ENCODE measurements at places on chromosomes 6 and 20.

GRCh38 chr20:47857569-47858464 lies 72.5 kb upstream of the SULF2 start:
- no peak for DNase-seq

DNA sequence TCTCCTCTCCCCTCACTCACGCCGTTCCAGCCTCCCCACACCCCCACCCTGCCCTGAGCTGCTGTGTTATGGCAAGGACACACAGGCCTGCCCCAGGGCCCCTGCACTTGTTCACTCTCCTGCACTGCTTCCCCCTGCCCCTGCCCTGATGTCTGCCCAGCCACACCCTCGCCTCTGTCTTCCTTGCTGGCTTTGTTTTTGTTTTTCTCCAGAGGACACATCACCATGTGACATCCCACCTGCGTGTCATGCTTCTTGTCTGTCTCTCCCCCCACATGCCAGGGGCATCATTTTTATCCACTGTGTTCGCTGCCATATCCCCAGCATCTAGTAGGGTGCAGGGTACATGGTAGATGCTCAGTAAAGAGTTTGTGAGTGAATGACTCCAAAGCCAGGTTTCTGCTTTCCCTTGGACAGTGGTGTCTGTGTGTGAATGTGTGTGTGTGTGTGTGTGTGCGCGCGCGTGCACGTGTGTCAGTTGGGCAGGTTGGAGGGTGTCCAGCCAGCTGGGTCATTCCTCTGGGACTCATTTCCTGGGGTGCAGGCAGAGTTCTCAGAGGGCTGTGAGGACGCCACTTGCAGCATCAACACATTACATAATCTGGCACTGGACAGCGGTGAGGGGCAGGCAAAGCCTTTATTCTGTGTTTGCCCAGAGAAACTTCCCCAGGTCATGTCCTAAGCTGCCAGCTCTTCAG lies 60.6 kb downstream of the STK35 start:
- DNase-seq: no peak

GRCh38 chr20:23257848-23258746 lies 92.5 kb upstream of the NXT1 start:
- no peak for DNase-seq

- DNase-seq: peak; percentile 10
These were observed 24.6 kb downstream of the PDE7B start for GRCh38 chr6:135876058-135876457.

DNA sequence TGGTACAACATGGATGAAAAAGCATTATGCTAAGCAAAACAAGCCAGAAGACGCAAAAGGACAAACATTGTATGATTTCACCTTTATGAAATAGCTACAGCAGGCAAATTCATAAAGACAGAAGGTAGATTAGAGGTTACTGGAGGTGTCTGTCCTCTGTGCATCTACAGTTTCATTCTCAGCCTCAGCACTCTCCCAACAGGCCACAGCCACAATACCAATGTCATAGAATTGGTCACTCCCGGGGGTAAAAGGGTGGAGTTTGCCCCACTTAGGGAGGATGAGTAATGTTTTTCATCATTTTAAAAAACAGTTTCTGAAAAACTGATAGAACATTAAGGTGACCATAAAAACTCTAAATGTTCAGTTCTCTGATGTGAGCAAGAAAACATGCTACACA lies 17.2 kb upstream of the TMX4 start:
- no peak for DNase-seq

DNA sequence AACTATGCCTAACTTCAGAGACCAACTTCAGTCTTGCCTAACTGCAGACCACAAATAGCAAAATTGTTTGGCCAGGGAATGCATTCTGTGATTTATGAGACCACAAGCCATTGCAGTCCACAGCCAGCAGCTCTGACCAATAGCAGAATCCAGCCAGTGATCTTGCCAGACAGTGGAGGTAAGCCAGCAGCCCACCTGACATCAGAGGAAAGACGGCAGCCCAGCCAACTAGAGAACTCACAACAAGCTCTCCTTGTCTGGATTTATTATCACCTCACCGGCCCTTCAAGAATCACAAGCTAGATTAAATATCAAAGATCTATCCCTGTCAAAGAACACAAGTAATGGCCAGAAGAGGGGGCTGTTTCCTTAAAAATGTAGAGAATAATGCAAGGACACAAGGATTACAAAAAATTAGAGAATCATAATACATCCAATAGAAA lies 66.5 kb upstream of the SLC35F1 start:
- no peak for DNase-seq

GRCh38 chr20:43839793-43840199 lies 74.9 kb upstream of the TOX2 start:
- DNase-seq: no peak

GRCh38 chr20:19807191-19807945 lies 49.3 kb downstream of the RIN2 start:
- DNase-seq: no peak

GRCh38 chr20:9163251-9163650 lies 94.4 kb downstream of the PLCB4 start:
- DNase-seq: no peak

DNA sequence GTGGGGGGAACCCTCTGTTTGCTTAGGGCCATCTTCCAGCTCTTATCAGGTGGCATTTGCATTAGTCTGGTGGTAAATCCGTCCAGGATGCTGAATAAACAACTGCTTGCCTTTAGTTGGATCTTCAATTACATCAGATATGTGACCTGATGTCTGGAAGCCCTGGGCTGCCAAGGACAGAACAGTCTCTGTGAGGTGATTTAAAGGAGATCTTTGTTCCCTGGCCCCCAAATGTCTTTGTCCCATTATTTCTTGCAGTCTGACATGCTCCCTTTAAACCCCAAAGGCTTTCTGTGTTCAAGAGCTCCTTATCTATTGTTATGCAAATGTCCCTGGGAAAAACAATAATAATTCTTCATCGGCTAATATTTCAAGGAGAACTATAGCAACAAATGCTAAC lies 84.6 kb upstream of the SPTLC3 start:
- no peak for DNase-seq

DNA sequence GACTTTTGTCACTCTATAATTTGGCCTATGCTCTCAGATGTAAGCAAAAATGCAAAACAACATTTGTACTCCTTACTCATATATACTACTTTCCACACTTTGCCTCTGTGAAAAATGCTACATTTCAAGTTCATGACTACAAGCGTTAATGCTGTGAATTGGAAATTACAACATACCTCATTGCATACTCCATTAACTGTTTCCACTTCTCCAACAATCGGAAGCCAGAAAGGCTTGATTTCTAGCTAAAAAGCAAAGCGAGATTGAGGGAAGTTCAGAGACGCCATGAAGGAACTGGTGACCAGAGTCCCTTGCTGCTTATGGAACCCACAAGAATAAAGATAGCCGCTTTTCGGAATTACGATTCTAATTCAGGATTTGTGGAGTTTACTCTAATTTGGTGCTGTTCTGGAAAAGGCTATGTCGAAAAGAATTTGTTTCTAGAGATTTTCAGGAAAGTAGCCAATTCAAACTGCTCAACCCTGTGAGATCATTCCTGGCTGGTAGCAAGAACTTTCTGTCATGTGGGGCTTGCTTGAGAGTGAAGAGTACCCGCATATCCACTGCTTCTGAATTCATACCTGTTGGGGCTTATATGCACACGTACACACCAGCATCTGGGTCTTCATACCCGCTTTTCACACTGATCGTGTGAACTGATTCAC lies 98.0 kb upstream of the CITED2 start:
- no peak for DNase-seq

DNA sequence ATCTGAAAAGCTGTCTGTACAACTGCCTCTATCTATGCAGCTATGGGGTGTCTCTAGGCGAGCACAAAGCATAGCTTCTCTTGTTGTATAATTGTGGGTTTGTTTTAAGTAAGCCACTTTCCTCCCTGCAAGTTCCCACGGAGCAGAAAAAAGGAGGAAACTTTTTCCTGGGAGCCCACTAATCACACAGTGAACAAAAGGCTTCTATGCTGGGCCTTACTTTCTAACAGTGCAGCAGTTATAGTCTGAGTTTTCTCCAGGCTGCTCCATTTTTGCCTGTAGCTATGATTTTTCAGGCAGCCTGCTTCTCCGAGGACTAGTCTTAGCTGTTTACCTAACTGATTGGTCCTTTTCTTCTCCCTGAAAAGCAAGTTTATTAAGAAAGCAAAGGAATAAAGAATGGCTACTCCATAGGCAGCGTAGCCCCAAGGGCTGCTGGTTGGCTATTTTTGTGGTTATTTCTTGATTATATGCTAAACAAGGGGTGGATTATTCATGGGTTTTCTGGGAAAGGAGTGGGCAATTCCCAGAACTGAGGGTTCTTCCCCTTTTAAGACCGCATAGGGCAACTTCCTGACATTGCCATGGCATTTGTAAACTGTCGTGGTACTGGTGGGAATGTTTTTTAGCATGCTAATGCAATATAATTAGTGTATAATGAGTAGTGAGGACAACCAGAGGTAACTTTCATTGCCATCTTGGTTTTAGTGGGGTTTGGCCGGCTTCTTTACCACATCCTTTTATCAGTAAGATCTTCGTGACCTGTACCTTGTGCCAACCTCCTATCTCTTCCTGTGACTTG lies 84.3 kb downstream of the OPRM1 start:
- no peak for DNase-seq

DNA sequence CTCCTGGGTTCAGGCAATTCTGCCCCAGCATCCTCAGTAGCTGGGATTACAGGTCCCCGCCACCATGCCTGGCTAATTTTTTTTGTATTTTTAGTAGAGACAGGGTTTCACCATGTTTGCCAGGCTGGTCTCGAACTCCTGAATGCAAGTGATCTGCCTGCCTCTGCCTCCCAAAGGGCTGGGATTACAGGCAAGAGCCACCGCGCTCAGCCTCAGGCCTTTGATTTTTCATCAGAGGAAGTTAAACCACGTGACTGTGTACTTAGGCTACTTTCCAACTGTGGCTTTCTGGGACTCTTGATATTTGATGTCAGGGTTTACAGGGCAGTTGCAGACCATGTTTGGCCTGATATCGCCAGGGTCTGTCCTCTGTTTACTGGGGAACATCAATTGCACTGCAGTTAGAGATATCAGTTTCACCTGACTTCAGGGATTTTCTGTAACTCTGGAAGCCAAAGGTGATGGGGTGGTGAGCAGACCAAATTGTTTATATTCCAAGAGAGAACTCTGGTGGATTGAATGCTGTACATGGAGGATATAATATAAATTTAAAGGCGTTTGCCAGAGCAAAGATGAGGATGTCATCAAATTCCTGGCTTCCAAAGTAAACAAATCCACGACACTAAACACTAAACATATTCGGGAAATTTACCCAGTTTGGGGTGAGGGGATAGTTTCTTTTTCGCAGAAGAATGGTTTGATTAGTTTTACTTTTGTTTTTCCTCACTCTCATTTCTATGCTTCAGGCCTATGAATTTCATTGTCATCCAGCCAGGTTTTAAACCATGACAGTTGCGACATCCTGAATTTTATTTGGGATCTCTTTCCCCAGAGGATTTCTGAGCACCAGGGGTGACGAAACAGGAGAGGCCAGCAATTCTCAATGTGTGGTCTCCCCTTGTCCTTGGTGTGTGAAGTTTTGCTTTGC lies 4.2 kb downstream of the PSMF1 start:
- no peak for DNase-seq

GRCh38 chr6:166720856-166721255 lies 93.8 kb upstream of the RPS6KA2 start:
- no peak for DNase-seq

- no peak for DNase-seq
These were observed 202.6 kb upstream of the MYLIP start for GRCh38 chr6:15926256-15926655.

DNA sequence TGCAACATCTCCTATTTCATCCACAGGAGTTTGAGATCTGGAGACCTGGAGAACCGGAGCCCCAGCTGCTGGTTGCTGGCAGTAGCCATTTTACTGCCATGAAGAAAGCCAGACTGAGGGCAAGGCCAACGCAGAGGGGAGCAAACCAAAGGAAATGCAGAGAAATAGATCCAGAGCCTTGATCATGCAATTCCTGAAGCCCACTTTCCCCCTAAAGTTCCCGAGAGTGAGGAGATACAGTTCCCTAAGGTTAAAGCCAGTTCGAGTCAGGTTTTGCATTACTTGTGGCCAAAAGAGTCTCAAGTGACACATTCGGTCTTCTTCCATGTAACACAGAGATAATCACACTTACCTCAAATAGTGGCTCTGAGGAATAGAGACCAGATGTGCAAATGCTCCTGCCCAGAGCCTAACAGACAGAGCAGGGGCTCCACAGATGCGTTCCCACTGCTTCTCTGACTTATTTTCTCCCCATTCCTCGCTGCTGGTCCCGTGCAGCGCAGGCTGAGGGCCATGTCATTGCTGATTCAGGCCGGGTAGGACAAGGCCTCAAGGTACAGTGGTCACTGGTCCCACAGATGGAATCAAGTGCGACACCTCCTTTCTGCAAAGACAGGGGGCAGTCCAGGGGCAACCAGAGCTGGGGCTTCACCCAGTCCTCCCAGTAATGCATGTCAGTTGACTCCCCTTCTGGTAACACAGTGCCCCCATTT lies 35.1 kb upstream of the NFATC2 start:
- no peak for DNase-seq

DNA sequence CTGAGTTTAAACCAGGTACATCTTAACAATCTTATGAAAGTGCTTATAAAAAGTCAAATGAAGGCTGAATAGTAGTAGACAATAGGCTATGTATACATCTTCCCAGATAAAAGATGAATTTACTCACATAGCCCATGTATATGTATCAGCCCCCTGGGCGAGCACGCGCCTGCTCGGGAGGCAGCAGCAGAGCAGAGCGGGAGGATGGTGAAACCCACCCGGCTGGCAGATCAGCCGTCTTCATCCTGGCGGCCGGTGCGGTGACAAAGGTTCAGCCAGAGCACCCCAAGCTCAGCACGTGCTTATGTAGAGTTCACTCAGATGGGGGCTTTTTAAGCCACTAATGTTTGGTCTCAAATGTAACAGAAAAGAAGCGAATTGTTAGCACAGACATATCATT lies 184.8 kb downstream of the KIF6 start:
- DNase-seq: no peak

GRCh38 chr6:52180787-52181558 lies 5.2 kb upstream of the IL17A start:
- DNase-seq: no peak

DNA sequence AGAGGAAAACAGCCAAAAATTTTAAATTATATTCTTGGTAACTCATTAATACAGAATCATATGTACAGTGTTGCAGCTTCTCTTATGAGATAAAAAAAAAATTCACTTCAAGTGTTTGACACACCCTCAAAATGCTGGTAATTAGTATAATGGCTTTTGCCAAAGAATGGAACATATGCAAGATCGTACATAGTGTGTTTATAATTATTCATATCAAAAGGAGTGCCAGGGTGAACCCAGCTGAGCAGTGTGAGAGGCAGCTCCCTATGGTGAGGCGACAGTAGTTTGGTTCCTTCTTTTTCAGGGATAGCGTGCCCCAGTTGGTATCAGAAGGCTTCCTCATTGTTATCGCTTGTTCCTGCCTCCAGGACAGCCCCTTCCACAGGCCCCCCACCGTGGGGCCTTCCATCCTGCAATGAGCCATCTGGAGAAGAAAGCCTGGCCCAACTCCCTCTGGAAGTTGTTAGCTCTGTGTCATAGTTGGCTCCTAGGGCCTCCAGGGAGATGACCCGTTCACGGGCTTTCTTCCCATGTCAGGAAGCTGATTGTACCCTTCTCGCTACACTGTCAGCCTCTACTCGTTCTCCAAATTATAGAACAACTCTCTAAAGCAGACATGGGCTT lies 150.7 kb downstream of the FRK start:
- DNase-seq: no peak
